ENCODE measurements at places on chromosomes 7 and 10. TPM values are rescaled to one million over a fixed set of nuclear protein-coding genes. Genes with fewer than 3 reads are reported as not detected.

The OR2A7 gene
- not detected for total RNA-seq

DNA sequence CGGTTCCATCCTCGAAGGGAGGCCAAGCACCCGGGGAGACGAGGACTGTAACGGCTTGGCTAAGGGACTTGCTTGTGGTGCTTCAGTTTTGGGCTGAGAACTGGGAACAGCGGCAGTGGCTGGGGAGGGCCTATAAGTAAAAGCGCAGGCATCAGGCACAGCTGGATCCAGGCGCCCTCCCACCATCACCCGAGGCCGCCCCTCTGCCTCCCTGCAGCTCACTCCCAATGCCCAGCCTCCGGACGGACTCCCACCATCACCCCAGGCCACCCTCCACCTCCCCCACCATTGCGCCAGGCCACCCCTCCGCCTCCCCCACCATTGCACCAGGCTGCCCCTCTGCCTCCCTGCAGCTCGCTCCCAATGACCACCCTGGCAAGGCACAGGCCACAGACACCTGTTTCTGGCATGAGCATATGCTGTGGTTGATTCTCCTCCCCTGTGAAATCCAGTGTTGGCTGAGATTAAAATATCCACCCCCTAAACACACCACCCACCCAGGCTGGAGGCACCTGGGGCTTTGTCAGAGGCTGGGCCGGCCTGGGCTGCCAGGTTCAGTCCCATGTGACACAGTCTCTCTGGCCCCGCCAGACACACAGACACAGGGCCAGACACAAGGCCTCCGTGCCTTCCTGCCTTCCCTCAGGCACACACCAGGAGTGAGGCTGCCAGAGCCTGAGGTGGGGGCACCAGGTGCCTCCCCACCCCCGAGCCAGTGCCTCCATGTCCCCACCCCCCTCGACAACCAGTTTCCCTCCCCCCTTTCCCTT, 16.7 kb downstream of the MICALL2 start:
- no peak for DNase-seq

The NPY4R2 gene
- total RNA-seq = not detected

The FANK1 gene
- 4.8 TPM for total RNA-seq

- DNase-seq = peak; percentile 19
Measured at GRCh38 chr7:37284805-37285231, 163.8 kb downstream of the ELMO1 start.

The CRCP gene
- total RNA-seq = 80.2 TPM

- DNase-seq = peak; percentile 67
Measured at GRCh38 chr10:28393956-28394568, 91.2 kb upstream of the MPP7 start.

- no peak for DNase-seq
Measured at GRCh38 chr10:82722273-82722672, 847.3 kb downstream of the NRG3 start.

GRCh38 chr10:42987121-42987541, 89.7 kb upstream of the RET start:
- DNase-seq = no peak

DNA sequence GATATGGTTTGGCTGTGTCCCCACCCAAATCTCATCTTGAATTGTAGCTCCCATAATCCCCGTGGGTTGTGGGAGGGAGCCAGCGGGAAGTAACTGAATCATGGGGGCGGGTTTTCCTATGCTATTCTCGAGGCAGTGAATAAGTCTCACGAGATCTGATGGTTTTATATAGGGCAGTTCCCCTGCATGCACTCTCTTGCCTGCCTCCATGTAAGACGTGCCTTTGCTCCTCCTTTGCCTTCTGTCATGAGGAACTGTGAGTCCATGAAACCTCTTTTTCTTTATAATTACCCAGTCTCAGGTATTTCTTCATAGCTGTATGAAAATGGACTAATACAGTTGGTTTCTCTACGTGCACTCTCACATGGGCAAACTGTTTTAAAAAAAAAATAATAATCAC, 207.7 kb downstream of the SLC25A13 start:
- no peak for DNase-seq

DNA sequence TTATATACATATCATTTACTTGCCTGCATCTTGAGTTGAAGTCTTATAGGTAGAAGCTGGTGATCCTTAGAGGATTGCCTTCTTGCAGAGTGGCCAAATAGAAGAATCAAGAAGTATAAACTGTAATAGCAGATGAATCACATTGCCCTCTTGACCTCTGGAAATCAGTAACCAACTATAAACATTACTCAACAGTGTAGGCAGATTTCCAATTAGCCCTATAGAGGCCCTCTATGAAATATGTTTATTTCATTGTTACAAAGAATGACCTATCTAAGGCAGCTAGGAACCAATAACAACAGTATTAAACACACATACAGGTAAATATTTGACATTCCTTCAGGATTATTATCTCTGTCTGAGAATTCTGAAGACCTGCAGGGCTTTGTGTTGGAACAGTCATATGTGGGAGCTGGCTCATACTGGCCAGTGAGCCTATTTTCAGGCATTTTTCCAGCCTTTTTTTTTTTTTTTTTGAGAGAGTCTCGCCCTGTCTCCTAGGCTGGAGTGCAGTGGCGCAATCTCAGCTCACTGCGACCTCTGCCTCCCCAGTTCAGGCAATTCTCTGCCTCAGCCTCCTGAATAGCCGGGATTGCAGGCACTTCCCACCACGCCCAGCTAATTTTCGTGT, 7.2 kb upstream of the SRI start:
- DNase-seq = no peak

DNA sequence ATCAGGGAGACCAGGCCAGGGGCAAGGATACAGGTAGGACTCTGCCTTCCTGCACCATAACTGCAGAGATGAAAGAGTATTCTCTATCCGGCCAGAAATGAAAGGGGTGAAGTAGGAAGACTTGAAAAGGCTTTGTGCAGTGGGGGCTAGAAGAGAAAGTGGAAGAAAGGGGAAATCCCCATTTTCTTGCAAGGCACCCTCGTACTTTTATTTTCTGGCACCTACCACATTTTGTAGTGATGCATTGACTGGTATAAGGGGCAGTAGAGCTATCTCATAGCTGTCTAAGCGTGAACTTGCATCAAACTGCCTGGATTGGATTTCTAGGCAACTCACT, 752 bp upstream of the CAMK2G start:
- DNase-seq = peak; percentile 39

GRCh38 chr10:96271016-96271815, at the start of gene BLNK:
TSS of gene BLNK (minus strand) at chr10:96271569. CDS start at chr10:96271398, 171 bp downstream.
- no peak for DNase-seq

The GIMAP7 gene
- total RNA-seq = not detected

GRCh38 chr7:80622541-80622940, 15.9 kb upstream of the CD36 start:
- DNase-seq = no peak

The ANKRD61 gene
- not detected for total RNA-seq

DNA sequence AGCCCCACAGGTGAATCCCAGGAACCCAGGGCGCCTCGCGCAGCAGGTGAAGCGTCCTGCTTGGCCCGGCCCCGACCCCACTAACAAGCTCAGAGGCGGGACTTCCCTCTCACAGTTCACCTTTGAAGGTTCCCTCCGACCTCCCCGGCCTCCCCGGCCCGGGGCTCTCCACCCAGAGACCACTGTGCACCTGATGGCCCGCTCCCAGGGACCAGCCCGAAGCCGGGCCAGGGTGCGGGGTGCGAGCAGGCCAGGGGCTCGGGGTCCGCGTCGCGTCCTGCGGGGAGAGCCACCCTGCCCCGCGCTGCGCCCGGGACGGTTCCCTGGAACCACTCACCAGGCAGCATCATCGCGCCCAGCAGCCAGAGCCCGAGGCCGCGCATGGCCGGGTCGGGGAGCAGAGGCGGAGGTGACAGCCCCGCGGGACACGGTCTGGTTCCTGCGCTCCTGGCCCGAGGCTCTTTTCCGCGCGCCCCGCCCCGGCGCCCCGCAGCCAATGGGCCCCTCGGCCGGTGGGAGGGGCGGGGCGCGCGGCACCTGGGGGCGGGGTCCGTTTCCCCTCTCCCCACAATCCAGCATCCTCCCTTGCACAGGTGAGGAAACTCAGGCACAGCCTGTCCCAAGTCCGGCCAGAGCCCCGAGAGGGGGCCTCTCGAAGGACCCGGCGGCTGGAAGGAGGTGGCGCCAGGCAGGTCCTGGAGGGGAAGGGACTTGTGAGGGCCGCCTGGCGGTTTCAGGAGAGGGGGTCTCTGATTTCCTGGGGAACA, at the start of gene ADAM8:
ADAM8 (minus strand) TSS at position 434 of the 767 bp plus-strand sequence; CDS start at position 383, 51 bp downstream.
- no peak for DNase-seq

The CYP3A4 gene
- total RNA-seq = not detected

DNA sequence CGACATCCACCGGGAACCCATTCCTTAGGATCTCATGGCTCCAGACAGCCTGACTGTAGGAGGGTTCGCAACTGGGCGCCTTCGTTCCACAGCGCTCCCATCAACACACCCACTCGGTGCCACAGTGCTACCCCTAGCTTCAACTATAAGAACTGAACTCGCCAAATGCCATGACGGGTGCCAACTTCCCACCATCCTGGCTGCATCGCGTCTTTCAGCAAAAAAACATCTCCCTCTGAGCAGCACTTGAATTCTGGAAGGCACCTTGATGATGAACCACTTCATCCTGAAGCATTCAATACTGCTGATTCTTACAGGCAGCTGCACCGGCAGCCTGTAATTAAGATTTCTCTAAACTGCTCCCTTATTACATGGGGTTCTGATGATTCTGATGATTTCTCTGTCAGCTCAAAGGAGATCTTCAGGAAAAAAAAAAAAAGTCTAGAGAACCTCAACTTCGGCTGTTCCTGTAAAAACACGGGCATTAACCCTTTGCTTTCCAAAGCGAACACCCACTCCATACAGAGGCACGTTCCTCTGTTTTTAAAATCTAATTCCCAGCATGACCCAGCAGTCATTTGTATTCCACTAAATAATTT, 1.3 kb downstream of the CYTH3 start:
- peak; percentile 80 for DNase-seq

DNA sequence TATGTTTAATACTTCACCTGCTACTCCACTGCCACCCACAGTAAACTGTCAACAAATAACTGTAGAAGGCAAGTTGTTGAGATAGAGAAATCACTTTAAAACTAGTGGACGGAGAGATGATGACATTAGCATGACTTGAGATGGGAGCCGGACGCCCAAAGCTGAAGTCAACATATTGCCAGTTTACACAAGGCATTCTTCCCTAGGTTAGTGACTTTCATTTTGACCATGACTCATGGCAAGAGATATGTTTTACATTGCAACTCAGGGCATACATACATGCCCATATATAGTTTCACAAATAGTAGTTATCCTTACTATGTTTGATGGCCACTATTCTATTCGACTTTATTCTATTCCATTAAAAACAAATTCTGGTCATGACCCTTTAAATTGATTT, 296.6 kb downstream of the PLXNA4 start:
- no peak for DNase-seq

- DNase-seq = peak; percentile 100
Measured at GRCh38 chr7:49783446-49783845, 10.0 kb downstream of the VWC2 start.

GRCh38 chr10:114899982-114900381, 38.0 kb upstream of the TRUB1 start:
- DNase-seq = no peak

- DNase-seq = peak; percentile 85
Measured at GRCh38 chr10:70274643-70275042, 9.2 kb downstream of the NPFFR1 start.

DNA sequence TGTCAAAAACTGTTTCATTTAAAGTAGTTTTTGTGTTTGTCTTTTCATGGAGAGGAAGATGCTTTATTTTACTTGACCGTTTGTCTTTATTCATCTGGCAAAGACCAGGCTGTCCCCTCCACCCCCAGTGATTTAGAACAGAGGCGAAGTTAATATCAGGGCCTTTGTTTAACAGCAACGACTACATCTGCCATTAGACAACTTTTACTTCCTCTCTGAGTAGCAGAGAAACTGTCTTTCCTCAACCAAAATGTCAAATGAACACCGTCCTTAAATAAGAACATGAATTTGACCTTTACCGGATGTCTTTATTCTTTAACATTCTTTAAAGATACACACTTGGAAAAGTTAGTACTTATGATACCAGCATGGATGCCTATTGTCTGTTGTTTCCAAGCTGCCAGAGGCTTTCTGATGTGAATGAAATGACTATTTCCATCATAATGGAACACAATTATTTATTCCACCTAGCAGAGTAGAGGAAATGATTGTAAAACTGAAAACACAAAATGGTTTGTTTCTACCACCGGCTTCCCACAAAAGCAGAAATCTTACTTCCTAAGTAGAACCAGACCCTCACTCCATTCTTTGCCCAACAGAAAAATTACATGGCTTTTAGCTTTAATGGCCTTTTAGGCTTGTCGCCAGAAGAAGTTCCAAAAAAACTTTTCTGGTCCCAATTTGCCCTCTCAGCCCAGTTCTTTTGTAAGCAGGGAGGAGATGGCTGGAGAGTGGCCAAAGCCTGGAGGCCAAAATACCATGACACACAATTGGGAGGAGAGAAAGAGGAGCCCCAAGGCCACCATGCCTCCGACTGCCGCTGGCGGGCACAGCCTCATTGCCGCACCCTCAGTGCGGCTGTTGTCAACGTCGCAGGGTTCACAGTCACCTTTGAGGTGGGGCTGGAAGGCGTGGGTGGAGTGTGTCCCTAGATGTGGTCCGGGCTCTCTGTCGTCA, 168.5 kb downstream of the TEX36 start:
- DNase-seq = no peak

- peak; percentile 59 for DNase-seq
Measured at GRCh38 chr7:28686418-28686800, 271.7 kb downstream of the TRIL start.

DNA sequence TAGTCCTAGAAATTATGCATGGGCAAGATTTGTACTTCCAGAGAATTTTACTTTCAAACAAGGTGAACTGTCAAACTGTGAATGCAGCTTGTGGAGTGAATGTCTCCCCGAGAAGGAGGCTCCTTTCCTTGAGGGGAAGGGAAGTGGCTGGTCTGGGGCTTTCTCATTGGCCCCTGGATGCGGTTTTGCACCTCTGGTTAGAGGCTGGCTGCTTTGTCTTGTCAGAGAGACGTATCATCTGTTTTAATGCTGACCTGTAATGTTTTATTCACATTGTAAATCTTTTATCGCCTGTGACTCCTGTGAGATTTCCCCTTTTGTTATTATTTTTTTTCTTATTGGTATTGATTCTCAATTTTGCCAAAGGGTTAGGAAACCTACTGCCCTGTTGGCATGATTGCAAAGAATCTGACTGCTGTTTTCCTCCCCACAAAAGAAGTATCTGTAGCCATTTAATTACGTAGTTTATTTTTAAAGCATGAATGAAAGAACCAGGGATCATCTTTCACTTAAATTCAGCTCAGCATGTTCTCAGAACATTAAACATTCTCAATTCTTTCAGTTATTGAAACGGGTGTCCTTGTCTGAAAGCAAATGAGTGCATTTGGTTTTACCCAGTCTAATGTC, 238.3 kb upstream of the NFE2L3 start:
- no peak for DNase-seq

GRCh38 chr7:13682626-13683025, 306.8 kb downstream of the ETV1 start:
- peak; percentile 70 for DNase-seq

The SYNPO2L gene
- not detected for total RNA-seq

GRCh38 chr7:1934756-1935155, 264.7 kb downstream of the ELFN1 start:
- peak; percentile 79 for DNase-seq
